ENCODE measurements at places on chromosomes 6 and 20.

DNA sequence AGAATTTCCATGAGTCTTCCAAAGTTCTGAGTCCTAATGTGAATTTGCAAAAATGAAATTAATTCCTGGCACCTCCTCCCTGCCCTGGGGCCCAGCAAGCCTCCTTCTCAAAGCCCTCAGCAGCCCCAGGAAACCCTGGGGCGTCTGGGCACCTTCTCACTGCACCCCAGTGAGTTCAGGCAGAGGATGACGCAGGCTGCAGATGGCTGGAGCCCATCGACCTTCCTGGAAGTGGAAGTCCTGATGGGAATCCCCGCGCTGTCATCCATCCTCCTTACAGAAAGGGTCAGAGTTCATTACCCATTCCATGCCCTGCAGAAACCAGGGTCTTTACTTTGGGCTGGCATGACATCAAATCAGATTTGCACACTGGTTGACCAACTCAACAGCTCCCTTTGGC is 31.6 kb downstream of the DLL1 start:
- no peak for DNase-seq

DNA sequence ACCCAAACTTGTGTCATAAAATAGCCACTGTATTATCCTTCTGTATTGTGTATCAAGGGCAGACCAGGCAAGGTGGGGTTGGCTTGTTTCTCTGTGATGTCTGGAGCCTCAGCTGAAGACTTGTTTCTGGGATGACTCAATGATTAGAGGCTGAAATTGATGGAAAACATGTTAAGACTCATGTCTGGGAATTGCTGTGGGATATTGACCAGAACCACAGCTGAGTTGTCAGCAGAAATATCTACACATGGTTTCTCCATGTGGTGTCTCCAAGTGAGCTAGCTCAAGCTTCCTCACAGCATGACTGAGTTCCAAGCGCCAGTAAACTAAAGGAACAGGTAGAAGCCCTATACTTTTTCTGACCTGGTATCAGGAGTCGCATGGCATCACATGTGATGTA is 128.5 kb upstream of the SYNDIG1 start:
- no peak for DNase-seq

DNA sequence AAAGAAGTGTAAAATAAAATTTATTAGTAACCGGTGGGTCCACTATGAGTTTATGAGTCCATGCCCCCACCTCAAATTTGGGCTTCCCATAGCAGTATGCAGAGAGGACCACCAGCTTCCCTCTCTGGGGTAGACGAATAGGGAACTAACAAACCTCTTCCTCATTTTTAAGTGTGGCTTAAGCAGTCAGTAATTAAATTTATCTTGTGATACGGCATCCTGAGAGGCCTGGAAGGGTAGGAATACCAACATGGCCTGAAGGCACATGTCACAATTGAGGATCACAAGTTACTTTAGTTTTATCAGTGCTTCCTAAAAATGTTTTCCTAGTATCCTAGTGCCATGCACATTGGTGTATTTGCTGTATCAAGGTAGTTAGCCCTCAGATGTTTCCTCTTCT is 239.9 kb downstream of the HIVEP2 start:
- no peak for DNase-seq

DNA sequence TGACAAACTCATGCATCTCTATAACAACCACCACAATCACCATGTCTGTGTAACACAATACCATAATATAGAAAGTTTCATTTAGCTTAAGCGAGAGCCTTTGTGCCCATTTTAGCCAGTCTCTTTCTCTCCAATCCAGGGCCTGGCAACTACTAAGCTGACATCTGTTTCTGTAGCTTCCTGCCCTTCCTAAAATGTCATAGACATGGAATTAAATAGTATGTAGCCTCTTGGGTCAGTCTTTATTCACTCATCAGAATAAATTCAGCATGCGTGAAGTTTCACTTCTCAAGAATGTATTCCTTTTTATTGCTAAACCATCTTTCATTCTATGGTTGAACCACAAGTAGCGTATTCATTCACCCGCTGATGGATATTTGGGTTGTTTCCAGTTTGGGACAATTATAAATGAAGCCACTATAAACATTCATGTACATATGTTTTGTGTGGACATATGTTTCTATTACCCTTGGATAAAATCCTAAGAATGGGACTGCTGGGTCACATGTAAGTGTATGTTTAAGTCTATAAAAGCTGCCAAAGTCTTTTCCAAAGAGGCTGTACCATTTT is 1.7 kb upstream of the TREM2 start:
- DNase-seq: no peak

GRCh38 chr6:150129616-150130505 is 13.0 kb upstream of the PPP1R14C start:
- DNase-seq: no peak

- DNase-seq: no peak
Observed at GRCh38 chr20:44629017-44629385, 22.5 kb downstream of the ADA start.

GRCh38 chr6:108580646-108581045 is 19.9 kb downstream of the FOXO3 start:
- DNase-seq: no peak

DNA sequence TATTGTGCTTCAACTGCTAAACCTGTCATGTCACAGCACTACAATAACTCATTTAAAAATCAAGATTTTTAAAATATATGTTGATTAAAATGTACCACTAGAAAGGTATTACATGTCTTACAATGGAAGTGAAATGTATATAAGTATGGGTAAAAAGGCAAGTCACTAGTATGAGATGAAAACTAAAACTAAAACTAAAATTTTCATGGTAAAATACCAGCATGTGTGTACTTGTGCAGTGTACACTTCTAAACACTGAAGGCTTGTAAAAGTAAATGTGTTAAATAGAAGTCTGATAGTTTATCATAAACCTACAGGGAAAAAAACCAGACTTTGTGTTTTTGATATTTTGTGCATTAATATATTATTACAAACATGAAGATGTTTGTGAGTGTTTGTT is 13.7 kb upstream of the TMEM244 start:
- no peak for DNase-seq

- no peak for DNase-seq
Observed at GRCh38 chr6:44068607-44069296, 58.5 kb downstream of the MRPL14 start.

GRCh38 chr20:21534886-21535285 is 21.0 kb upstream of the NKX2-2 start:
- DNase-seq: no peak

DNA sequence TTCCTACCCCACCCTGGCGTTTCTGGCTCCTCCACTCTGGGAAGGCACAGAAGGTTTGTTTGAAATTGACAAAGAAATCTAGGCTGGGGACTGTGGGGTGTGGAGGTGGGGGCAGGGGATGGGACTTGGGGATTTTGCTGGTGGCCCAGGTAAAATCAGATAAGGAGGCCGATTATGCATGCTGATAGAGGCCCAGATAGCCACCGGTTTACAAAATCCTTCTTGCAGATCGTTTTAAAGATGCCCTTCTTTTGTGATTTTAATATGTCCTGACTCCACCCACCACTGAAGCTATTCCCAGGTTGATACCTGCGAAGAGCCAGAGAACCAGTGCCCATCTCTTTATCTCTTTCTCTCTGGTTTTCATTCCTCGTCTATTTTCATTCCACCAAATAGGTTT is 104.9 kb downstream of the TFAP2C start:
- no peak for DNase-seq

DNA sequence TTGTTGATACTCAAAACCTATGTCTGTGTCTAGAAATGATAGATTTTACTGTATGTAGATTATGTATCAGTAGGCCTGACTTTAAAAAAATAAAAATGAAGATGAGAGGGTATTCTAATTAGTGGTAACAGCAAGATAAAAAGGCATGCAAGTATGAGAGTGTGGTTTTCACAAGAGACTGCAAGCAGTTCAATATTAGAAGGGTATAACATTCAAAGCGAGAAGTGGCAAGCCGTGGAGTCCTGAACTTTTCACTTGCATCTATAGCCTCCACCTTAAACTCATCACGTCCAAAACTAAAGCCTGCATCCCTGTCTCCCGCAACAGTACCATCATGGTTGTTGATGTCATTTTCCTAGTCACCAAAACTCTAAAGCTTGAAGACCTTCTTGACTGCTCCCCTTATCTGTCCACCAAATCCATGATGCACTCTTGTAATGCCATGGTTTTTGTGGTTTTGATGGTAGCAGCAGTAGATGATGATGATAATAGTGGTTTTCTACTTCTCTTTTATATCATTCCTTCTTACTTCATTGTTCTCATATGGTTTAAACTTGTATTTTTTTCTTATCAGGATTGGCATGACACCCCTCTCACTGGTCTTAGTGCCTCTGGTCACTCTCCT is 9.2 kb upstream of the CGA start:
- DNase-seq: no peak

DNA sequence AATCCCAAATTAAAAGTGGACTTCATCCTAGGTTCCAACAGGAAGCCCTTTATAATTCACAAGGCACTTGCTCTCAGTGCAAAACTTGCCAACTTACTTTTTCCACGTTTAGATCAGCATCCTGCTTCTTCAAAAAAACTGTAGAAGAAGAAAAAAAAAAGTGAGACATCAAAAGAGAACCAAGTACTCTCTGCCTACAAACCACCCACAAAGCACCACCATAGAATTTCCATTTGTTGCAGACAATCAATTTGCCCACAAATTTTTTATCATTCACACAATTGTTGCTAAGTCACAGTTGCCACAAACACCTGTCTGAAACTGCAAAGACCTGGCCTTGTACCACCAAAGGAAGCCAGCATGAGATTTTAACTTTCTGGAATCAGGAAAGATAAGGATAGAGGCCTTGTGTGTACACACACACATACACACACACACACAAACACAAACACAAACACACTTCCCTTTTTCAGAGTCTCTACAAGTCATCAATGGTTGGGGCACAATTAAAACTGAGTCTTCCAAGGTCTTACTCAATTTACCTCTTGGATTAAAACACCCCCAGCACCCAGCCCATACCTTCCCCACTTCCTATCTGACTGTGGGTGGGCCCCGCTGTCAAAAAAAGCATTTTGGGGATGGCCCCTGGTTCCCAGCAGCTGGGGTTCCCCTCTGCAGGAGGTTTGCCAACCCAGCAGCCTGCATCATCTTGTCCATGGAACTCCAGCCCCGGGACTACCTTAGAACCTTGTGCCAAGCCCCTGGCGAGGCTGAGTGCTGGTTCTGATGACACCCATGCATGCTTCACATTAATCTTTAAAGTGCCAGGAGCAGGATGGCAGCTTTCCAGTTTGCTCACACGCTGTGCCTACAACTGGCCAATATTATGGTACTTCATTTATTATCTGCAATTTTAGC is 26.5 kb downstream of the FYN start:
- DNase-seq: peak; percentile 43

- no peak for DNase-seq
Observed at GRCh38 chr6:56220078-56220477, 27.3 kb downstream of the COL21A1 start.

GRCh38 chr6:80988892-80989291 is 763.6 kb downstream of the TENT5A start:
- DNase-seq: no peak

DNA sequence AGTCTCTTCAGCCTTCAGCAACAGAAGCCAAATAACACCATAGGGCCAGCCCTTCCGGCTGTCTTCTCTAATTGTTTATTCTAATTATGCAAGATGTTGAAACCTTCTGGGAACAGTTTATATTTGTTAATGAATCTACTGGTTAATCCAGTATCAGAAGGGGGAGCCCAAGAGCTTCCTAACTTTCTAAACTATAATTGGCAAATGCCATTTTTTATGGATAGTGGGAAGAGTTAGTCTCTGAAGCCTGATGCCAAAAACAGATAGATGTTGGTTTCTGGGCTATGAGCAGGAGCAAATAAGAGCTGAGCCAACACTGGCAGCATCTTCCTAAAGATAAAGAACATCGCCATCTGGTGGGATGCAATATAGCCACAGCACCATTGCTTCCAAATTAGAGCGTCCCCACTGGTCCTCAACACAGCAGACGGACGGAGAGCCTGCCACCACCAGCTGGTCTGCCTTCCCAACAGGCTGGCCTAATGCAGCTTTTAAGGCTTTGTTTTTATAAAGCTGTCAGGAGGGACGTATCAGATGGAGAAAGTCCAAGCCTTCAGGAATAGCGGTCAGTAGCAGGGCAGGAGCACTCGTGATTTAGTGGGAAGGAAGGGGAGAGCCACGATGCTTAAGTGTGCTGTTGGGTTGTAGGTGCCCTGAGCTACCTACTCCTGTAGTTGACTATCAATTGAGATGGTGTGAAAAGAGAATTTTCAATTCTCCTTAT is 118.8 kb downstream of the RALGAPA2 start:
- DNase-seq: no peak

GRCh38 chr6:113995634-113996033 is 24.7 kb upstream of the HDAC2 start:
- DNase-seq: no peak

DNA sequence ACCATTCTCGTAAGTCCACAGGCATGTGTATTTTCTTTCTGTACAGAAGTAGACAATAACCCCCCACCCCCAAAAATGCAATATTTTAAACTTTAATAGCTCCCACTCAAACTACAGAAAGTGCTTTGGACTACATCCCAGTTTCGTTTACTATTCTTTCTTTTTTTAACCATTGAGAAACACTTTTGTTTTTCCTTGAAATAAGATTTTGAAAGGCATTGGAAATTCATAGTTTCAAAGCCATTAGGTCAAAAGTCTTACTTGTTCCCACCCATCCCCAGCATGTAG is 140.0 kb downstream of the KIF16B start:
- no peak for DNase-seq

- DNase-seq: no peak
Observed at GRCh38 chr20:58908221-58908620, 55.7 kb downstream of the GNAS start.

GRCh38 chr6:1630212-1630770 is 20.6 kb downstream of the FOXC1 start:
- DNase-seq: no peak

- DNase-seq: no peak
Observed at GRCh38 chr6:38508286-38508685, 131.4 kb downstream of the BTBD9 start.

- DNase-seq: no peak
Observed at GRCh38 chr20:24958506-24959385, 9.7 kb downstream of the CST7 start.

DNA sequence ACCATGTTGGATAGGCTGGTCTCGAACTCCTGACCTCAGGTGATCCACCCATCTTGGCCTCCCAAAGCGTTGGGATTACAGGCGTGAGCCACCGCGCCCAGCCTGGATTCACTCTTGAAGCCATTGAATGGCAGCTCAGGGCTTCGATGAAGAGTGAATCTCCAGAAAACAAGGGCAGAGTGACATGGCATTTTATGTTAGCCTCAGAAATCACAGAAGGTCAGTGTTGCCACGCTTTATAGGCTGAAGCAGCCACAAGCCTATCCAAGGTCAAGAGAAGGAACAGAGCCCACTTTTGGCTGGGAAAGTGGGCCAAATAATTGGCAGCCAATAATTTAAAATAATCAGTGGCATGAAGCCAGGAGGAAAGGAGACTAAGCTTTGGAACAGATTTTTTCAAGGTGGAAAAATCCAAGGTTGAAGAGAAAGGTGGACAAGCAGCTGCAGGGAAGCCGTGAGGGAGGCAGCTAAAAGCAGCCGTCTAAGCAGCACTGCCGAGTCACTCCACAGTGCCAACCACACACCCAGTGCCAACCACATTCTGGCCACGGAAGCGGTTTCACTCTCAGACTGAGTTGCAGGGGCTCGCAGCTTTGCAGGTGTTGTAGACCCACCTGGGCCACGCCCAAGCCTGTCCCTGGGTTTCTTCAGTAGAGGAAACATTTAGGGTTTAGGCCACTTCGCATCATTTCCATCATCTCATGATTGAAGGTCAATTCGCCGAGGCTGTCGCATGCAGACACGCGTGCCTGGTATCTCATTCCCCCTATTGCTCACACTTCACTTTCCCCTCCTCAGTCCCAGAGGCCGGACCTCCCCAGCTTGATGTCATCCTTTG is 17.4 kb upstream of the AVP start:
- DNase-seq: no peak

GRCh38 chr20:62482146-62482809 is 6.5 kb upstream of the GATA5 start:
- DNase-seq: no peak
